ENCODE measurements at places on chromosomes 2 and 18.

DNA sequence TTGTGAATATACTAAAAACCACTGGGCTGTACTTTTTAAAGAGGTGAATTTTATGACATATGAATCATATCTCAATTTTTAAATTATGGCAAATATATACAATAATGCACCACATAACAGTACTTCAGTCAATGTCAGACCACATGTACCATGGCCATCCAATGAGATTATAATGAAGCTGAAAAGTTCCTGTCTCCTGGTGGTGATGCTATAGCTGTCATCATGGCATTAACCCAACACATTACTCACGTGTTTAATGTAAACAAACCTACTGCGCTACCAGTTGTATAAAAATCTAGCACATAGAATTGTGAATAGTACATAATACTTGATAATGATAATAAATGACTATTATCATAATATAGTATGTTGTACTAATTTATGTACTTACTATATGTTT lies 77.6 kb upstream of the ID2 start:
- no peak for DNase-seq

DNA sequence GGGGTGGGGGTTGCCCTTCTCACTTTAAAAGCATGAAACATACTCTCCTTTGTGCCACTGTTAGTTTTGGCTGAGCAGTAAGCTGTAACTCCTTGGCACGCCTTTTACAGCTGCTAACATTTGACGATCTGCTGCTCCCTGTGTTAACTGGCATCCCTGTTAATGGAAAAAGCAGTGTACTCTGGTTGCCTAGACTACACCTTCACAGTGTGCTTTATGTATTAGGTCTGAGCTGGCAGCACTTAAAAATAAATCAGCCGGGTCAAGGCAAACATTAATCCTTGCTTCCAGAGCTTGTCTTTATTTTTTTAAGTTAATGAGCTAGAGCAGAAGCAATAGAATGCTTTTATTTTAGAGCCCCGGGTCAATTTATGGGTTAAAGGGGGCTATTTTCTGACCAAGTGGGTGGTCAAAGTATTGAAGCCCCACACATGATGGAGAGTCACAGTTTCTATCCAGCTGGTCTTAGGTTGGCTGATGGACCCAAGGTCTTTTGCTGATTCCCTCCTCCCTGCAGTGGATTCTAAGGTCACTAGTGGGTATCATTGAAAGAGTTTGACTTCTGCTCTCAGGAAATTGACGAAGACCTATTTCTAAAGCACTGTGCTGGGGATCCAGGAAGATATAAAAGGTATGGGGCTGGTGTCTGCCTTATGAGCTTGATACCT lies 54.5 kb downstream of the CFAP221 start:
- DNase-seq: no peak

- no peak for DNase-seq
These were observed 3.0 kb downstream of the ACTR1B start for GRCh38 chr2:97660775-97661389.

GRCh38 chr2:29898999-29899398 lies 22.4 kb downstream of the ALK start:
- DNase-seq: no peak

DNA sequence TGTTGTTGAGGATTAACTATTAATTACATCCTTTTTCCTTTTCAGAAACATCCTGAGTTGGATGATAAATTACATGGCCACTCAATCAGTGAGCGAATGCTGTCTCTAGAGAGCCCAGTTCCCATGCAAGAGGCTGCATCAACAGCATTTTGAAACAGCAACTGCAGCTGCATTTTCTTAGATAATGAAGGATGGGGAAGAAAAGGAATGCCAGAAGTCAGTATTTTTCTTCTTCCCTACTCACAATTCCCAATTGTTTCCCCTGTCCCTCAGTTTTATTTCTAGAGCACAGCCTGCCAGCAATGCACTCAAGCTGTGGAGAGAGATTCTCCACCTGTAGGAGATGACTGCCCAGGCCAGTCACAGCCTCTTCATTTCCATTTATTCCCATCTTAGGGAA lies 6.9 kb downstream of the SCN7A start:
- DNase-seq: no peak

- DNase-seq: no peak
These were observed 74.9 kb upstream of the TAF1B start for GRCh38 chr2:9768388-9768787.

- DNase-seq: no peak
These were observed 201.7 kb downstream of the SNTG2 start for GRCh38 chr2:1152375-1152774.

GRCh38 chr18:68056936-68057335 lies 540.4 kb upstream of the DSEL start:
- no peak for DNase-seq

Data from T-helper 9 cell (primary cell).